ENCODE measurements at places on chromosomes 3 and 15.

GRCh38 chr15:101294731-101295606, at the start of gene SNRPA1:
TSS of gene SNRPA1 (minus strand) at chr15:101295248. CDS start at chr15:101295178, 70 bp downstream.
- peak; percentile 95 for DNase-seq

- no peak for DNase-seq
Observed at GRCh38 chr15:77503240-77503639, 82.6 kb downstream of the HMG20A start.

DNA sequence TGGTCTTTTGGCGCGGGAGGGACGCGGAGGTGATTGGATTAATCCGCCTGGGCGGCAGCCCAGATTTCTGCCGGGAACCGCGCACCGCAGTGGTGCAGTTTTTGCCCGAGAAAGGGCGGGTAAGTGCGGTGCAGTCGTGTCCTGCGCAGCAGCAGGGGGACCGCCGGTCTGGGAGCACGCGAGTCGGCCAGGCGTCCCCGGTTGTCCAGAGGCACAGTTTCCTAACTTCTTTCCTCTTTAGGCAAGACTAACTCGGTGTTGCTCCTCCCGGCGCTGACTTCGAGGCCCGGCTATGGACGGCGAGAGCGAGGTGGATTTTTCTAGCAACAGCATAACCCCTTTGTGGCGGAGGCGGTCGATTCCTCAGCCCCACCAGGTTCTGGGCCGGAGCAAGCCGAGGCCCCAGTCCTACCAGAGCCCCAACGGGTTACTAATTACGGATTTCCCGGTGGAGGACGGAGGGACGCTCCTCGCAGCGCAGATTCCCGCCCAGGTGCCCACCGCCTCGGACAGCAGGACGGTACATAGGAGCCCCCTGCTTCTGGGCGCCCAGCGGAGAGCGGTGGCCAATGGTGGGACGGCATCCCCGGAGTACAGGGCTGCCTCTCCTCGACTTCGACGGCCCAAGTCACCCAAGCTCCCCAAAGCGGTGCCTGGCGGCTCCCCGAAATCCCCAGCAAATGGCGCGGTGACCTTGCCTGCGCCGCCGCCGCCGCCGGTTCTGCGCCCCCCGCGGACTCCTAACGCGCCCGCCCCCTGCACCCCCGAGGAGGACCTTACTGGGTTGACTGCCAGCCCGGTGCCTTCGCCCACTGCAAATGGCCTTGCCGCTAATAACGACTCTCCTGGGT, 736 bp downstream of the ARHGEF26 start:
- peak; percentile 59 for DNase-seq

DNA sequence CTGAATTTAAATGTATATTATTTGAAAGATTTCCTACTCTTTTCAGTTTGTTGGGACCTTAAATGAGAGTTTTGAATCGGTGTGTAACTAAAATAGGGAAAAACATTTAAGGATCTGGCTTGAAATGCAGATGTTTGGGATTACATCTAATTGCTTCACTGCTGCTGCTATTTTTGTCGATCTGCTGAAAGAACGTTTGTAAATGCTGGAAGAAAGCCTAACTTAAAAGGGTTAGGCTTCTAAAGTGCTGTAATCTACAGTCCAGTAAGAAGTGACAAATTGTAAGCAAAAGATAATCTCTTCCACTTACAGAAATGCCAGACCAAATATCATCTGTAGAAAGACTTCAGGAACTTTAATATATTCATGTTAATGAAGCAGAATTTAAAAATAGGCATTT, 691.6 kb downstream of the ZNF385D start:
- no peak for DNase-seq

DNA sequence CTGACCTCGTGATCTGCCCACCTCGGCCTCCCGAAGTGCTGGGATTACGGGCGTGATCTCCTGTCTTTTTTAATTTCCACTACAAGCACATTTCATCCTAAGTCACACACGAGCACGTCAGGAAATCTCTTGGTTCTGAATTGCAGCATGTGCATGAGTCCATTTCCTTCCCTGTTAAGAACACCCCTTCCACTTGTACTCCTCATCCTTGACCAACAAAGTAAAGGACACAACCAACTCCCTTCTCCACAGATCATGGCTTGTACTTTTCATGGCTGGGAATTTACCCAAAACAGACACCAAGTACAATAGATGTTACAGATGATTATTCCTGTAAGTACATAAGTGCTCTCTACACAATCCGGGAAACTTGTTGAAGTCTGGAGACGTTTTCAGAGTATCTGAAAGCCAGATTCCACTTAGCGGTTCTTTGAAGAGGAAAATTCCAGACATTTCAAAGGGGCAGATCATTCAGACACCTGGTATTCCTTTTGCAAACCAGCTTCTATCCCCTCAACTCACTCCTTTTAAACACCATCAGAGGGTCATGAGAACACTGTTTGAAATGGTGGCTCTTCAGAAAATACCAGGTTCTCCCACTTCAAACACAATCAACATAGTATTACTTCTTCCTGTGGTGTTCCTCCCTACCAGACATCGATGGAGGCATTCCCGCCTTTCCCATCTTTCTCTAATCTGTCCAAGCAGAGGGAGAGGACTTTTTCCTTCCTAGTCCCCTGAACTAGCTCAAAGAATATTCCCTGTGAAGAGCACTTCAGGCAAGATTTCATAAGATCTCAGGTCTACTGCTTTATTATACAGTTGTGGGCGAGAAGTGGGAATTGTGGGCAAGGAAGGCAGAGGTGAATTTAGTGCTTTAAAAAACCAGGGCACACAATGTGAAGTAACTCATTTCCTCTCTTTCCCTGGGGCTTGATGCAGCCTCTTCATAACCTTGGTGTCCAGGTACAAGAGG, 80.1 kb upstream of the TSC22D2 start:
- DNase-seq = no peak

DNA sequence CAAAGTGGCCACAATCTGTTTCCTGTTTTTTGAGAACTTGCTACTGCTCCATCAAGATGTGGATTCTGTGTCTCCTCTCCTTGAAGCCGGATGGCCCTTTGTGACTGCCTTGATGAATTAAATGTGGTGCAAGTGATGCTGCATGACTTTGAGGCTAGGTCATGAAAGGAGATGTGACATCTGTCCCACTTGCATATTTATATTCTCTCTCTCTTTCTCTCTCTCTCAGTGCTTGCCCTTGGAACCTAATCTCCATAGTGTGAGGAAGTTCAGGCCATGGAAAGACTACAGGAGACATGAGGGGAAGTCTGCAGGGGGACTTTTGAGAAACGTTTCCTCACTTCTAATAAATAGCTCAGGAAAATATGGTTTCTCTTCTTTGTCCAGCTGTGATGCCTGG, 50.0 kb upstream of the ADPGK start:
- DNase-seq = no peak

- no peak for DNase-seq
Observed at GRCh38 chr15:88493844-88494243, 26.3 kb downstream of the MRPS11 start.

Measured in NCI-H1105 treated with DMSO at 0.1 percent for 48 hours (cell line).